Activated CD4-positive, alpha-beta memory T cell treated with anti-CD3 and anti-CD28 coated beads for 36 hours (primary cell): ENCODE measurements at places on chromosomes 6 and 20.

- no peak for DNase-seq
These were observed 34.3 kb downstream of the AKAP7 start for GRCh38 chr6:131169613-131170012.

- no peak for DNase-seq
These were observed 89.9 kb downstream of the BTBD9 start for GRCh38 chr6:38549795-38550194.

DNA sequence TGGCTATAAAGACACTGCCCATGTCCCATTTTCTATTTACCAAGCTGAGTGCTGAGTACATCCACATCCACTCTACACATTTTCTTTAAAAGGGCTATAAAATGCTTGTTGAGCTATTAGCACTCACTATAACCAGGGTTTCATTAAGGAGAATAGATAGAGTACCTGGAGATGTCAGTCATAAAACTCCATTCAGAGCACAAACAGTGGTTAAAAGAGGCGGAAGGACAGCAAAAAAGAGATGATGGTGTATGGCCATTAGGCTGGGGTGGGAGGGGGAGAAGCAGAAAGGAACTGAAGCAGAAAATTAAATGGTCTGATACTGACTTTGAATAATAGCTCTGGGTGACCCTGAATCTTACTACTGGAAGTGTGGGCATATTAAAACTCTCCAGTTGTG is 609.9 kb upstream of the MAP3K7 start:
- DNase-seq: no peak

- no peak for DNase-seq
These were observed 18.1 kb upstream of the NOX3 start for GRCh38 chr6:155473741-155474140.

DNA sequence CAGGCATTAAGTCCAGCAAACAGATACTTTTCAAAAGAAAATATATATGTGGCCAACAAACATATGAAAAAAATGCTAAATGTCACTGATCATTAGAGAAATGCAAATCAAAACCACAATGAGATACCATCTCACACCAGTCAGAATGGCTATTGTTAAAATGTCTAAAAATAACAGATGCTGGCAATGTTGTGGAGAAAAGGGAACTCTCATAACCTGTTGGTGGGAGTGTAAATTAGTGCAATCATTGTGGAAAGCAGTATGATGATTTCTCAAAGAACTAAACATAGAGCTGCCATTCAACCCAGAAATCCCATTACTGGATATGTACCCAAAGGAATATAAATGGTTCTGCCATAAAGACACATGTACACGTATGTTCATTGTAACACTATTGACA is 20.6 kb downstream of the KCNQ5 start:
- no peak for DNase-seq

DNA sequence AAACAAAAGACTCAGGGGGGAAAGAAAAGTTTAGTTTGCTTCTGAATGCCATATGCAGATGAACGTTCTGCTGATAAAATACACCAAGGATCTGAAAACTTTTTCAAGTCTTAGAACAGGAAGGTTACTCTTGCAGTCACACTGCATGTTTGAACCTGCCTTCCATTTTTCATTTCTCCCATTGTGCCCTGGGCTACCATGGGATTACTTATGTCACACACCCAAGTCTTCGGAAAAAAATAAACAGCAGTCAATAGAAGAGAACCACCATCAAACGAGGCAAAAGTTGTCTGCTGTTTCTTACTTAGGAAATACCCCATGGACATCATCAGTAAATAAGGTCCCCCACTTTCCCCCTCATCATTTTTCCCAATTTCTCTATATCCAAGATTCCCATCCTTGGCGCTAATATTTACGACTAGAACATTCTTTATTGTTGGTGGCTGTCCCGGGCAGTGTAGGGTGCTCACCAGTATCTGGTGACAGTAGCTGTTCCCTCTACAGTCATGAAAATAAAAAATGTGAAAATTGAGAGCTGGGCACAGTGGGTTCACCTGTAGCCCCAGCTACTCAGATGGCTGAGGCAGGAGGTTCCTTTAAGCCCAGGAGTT is 202.5 kb downstream of the BCAS1 start:
- DNase-seq: no peak

- DNase-seq: no peak
These were observed 1.1 kb upstream of the SLC32A1 start for GRCh38 chr20:38723017-38723847.

GRCh38 chr20:59064214-59064722 is 21.7 kb upstream of the PRELID3B start:
- no peak for DNase-seq

DNA sequence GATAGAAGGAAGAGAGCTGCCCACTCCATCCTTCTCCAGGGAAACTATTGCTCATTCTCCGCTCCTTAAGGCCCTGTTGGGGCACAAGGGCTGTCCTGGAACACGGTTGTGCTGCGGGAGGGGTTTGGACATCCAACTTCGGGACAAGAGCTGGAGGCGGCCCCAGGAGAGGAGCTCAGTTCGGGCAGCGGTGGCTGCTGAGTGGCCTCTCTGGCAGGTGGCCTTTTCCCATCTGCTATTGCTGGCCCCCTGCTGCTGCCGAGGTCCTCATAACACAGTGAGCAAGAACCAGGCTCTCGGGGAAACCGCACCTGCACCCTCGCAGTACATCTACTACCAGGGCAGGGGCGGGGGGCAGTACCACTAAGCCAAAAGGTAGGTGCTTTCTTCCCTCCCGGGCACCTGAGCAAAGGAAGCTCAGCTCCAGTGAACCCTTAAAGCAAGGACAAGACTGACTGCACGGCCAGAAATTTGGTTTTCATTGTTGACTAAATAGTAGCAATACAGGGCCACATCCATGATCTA is 63.7 kb downstream of the PSMG4 start:
- DNase-seq: no peak
